Activated T-helper 1 cell treated with anti-CD3 and anti-CD28 coated beads, Interleukin-2, amount 50 U/mL, for 16 hours (primary cell): ENCODE measurements at places on chromosomes 5 and 9.

DNA sequence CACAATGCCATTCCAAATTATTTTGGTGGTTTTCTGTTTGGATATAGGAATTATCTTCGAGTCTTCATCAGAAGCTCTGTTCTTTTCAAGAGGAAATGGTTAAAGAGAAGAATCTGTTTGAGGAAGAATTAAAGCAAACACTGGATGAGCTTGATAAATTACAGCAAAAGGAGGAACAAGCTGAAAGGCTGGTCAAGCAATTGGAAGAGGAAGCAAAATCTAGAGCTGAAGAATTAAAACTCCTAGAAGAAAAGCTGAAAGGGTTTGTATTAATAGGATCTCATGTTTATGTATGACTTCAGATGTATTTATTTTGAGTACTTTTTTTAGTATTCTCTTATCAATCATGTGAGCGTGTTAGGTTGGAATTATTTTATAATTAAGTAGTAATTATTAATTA lies 15.0 kb downstream of the HMMR start:
- no peak for DNase-seq

GRCh38 chr9:7129391-7129790 lies 371.6 kb downstream of the KDM4C start:
- DNase-seq: no peak

DNA sequence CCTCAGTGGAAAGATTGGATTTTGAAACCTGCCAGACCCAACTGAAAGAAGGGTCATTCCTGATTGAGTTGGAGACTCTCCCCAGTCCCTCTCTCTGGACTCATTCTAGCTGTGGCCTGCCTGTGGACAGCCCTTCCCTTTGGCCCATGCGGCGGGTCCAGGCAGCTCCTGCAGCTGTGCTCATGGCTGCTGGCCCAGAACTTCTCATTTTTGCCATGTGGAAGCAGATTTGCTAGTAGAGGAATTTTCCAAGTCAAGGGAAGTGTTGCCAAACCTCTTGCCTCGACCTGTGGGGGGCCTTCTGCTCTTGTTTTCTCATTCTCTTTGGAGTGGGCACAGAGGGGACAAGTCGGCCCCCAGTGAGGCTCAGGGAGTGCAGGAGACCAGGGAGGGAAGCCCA lies 89.2 kb downstream of the ANKRD33B start:
- DNase-seq: no peak

GRCh38 chr5:38286002-38286401 lies 27.6 kb downstream of the EGFLAM start:
- no peak for DNase-seq

DNA sequence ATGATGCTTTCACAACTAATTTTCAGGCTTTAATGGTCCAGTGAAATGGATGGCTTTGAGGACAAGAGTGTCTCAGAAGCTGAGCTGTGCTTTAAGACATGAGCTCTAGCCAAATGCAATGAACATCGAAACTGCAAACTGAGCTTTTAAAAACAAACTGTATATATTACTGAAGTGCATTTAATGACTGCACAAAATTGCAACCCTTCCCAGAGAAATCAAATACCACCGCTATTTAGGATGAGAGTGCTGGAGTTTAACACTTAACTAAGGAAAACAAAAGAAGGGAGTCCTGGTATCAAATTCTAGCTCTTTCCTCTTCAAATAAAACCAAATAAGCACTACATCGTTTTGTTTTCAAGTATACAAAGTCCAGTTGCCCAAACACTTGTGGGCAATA lies 163.9 kb downstream of the SLF1 start:
- DNase-seq: no peak

- DNase-seq: no peak
These were observed 104.8 kb upstream of the CD180 start for GRCh38 chr5:67301285-67301903.

- no peak for DNase-seq
These were observed 79.0 kb downstream of the GTF3C4 start for GRCh38 chr9:132749306-132749705.

GRCh38 chr9:95079461-95079860 lies 238.0 kb downstream of the FANCC start:
- DNase-seq: no peak

GRCh38 chr9:21995666-21996398 lies 1.2 kb downstream of the CDKN2B-AS1 start:
- DNase-seq: no peak

- DNase-seq: no peak
These were observed 61.8 kb downstream of the LRRC70 start for GRCh38 chr5:62640446-62640845.

- DNase-seq: no peak
These were observed 555 bp downstream of the CFAP95 start for GRCh38 chr9:69820955-69821788.
